ENCODE measurements at places on chromosomes 16 and 17.

GRCh38 chr16:56851671-56852400 lies 13.2 kb upstream of the SLC12A3 start:
- DNase-seq, result no peak

GRCh38 chr16:75248142-75248535 lies 3.3 kb downstream of the BCAR1 start:
- DNase-seq, result no peak

- no peak for DNase-seq
These were observed 965.9 kb upstream of the EEF2KMT start for GRCh38 chr16:6063526-6063925.

DNA sequence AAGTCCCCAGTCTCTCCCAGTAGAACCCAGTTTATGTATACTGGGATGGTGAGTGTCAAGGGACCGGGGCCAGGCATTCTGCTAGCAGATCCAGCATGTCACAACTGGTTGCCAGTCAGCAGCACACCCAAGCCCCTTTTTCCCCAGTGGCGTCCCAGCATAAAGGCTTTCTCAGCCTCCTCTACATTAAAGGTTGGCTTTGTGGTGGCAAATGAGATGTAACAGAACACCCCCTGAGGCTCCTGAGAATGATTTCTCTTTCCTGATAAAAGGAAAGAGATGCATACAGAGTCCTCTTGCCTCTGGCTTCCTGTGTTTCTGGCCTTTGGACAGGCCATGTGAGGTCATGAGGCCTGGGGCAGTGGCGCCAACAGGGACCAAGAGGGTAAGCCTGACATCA lies 27.9 kb downstream of the IRX6 start:
- no peak for DNase-seq

DNA sequence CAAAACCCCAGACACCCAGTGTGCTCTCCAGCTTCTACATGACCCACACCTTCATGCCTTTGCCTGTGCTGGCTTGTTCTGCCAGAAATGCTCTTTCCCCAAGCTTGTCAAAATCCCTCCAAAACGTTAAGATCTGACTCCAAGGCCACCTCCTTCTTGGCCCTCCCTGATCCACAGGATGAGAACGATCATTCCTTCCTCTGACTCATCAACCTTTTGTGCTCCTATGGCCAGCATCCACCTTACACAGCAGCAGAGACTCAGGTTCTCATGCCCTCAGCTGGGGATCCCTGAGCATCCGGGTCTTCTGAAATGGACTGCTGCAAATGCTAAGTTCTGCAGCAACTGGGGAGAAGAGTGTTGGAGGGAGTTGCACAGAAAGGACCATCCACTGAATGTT lies 2.9 kb downstream of the ZBTB4 start:
- no peak for DNase-seq

GRCh38 chr16:86740298-86740697 lies 161.9 kb downstream of the FOXL1 start:
- DNase-seq, result no peak

- DNase-seq, result no peak
These were observed 6.5 kb upstream of the ABR start for GRCh38 chr17:1186214-1186820.

- no peak for DNase-seq
These were observed 575.9 kb downstream of the WWOX start for GRCh38 chr16:78675312-78675711.

- no peak for DNase-seq
These were observed 15.3 kb upstream of the PSMD7 start for GRCh38 chr16:74281300-74281699.

DNA sequence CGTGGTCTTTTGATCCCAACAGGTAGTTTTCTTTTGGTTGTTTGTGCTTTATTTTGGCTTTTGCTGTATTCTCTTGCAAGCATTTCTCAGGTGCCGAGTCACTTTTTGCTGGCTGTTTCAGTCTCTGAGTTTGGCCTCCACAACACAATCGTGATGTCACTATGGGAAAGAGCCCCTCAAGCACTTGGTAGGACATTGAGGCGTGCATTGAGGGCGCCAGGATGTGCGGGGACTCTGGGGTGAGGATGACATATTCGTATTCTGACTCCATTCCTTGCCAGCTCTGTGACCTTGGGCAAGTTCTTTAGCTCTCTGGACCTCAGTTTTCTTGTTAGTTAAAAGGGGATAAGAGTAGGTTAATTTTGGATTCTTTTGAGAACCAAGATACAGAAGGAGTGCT lies 13.0 kb downstream of the KSR1 start:
- DNase-seq, result no peak

DNA sequence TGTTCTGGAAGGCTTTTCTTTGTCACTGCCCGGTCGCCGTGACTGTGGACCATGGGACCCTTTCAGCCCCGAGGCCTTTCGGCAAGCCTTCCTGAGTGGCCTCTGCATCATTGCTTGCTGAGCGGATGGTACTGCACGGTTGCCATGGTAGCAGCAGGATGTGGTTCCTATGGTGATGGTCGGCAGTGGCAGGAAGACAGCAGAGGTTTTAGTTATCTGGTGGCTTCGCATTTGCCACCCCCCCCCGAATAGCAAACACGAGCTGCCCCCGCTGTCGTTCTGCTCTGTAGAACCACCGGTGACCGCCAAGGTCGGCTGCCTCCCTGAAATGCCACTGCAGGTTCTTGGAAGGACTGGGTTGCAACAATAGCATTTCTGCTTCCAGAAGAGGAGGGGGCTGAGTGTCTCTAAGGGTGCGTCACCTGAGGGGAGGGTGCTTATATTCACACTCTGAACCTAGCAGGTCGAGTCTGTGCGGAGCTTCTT lies 76.6 kb downstream of the CMIP start:
- DNase-seq, result no peak

- no peak for DNase-seq
These were observed at the start of gene FOXL1 for GRCh38 chr16:86578061-86578599. FOXL1 (plus strand) TSS chr16:86578549; CDS start chr16:86578724, 175 bp downstream.

DNA sequence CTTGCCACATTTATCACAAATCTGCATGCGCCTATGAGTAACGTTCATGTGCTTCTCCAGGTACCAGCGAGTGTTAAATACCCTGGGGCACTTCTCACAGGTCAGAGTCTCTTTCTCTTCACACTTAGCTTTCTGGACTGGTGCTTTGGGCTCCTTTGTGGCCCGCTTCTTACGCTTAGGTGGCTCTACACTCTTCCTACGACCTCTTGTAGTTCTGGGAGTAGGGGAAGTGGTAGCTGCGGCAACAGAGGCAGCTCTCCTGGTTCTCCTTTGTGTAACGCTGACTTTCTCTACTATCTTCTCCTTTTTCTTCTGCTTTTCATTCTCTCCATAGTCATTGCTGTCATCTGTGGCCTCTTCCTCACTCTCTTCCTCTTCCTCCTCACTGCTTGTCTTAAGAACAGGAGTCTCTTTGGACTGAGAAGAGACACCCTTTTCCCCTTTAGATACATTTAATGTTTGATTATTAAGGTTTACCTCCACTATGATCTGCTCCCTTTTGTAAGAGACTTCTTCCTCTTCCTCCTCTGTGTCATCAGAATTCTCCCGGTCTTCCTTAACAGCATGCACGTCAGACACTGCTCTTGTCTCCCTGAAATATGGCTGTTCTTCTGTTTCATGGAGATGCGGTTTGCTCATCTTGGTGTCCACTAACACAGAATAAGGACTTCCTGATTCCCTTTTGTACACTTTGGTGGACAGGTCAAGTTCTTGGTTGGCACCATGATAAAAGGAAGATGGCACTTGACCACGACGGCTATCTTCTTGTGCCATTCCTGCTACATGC lies 45.0 kb downstream of the ZNF652 start:
- DNase-seq, result no peak

DNA sequence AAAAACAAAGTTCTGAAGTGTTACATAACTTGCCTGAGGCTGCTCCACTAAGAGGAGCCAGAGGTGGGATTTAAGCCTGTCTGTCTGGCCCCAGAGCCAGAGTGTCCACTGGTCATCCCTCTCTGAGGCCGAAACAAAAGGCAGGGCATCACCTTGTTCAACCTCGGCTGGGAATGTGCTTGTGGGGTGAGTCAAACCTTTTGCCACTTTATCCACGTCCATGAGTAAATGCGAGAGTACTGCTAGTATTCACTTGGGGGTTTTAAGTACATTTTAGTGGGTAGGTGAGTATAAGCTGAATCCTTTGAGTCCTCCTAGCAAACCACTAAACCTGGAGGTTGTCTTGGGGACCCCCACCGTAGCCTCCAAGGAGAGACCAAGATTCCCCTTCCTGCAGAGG lies 103.5 kb downstream of the STX8 start:
- DNase-seq, result no peak

DNA sequence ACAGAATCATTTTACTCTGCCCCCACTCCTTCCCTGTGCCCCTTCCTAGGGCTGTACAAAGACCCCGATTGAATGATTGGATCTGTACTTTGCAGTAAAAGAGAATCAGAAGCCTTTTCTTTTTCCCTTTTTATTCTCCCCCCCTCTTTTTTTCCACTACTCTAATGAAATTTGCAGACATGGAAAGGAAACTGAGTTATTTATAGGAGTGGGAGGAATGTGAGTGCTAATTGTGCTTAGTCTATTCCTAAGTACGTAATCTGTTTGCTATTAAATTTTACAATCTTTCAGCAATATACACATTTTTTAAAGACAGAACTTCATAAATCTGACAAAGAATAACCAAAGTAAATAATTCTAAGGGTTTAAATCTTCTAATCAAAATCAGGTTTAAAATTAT lies 314.3 kb downstream of the MAP2K6 start:
- no peak for DNase-seq

GRCh38 chr16:104928-105327 lies 26.9 kb downstream of the MPG start:
- no peak for DNase-seq

DNA sequence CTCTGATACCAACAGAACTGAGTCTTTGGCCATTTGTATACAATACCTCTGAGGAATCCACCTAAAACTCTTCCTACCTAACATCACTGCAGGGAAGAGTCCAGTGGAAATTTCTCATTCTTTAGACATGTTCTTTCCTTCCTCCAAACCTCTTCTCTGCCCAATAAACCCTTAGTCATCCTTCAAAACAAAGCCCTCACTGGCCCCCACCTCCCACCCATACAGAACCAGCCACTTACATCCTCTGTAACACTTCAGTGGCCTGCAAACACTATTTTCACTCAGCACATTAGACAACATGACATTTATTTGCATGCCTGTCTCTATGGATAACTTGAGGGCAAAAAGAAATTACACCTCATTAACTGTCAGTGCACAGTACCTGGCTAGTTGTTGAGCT lies 200.3 kb upstream of the NOG start:
- peak; percentile 51 for DNase-seq

GRCh38 chr17:73481676-73482075 lies 162.6 kb downstream of the SDK2 start:
- DNase-seq, result no peak

- no peak for DNase-seq
These were observed 366.1 kb downstream of the XYLT1 start for GRCh38 chr16:17104654-17105053.

GRCh38 chr17:53560953-53561352 lies 261.8 kb upstream of the KIF2B start:
- no peak for DNase-seq

DNA sequence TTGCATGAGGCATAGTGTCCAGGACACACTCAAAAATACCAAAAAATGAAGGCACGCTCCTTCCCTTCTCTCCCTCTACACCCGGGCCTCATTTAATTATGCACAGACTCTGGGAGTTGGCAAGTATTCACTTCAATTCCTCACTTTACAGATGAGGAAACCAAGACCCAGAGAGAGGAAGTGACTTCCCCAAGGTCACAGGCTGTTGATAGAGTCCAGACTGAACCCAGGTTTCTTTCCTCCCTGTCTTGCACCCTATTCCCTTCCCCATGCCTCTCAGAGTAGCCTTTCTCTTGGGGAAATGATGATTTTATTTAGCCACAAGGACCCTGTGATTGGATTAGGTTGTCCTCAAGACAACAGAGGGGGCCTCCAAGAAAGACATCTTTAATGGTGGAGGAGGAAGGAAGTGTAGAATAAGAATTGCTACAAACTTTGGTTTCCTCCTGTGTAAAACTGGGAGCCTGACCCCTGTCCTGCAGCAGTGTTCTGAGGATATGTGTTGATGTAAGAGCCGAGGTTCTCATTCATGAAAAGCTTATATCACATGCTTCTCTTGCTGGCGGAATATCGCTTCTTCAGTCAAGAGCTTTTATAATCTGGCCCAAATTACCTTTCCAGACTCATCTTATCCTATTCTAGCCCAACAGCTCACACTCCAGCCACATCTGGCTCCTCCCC lies 48.8 kb upstream of the SIAH1 start:
- no peak for DNase-seq

DNA sequence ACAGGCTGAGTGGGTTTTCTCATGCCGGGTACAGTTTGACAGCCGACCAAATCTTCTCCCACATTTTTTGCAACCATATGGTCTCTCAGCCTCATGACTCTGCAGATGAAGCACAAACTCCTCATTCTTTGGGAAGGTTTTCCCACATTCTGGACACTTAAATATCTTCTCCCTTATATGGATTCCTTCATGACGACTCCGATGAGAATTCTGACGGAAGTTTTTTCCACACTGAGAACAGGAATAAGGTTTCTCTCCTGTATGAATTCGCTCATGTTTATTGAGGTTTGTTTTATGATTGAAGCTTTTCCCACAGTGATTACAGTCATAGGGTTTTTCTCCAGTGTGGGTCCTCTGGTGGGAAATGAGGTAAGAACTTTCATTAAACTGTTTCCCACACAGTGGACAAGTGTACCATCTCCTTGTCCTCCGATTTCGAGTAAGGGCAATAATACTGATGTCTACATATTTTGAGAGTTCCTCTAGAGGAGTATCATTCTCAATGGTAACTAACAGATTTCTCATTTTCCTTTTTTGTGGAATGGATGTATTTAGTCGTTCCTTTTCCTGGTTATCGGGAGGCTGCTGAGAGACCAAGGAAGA lies 10.9 kb downstream of the ZNF200 start:
- DNase-seq, result no peak

DNA sequence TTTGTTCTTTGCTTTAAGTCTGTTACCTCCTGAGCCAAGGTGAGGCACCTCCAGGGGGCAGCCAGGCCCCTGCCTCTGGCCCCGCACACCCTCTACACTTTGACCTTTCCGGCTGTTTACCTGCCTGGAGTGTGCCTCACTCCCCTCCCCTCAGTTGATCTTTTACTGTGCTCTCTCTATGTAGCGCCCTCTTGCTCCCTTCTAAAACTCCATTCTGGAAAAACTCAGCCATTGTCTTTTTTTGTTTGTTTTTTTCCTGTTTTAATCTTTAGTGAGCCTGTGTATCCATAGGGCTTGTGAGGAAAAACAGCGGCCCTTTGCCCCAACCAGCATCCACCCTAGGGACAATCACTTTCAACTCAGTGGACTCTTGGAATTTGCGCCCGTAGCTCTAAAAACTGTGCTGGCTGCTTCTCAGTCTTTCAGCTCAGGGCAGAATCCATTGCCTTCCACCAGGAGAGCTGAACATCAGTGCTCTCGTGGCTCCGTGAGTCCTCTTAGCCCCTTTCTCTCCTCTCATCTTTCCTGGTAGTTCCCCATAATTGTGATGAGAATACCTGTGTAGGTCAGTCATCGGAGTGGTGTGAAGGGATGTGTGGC lies 4.3 kb downstream of the AMDHD2 start:
- DNase-seq, result no peak

GRCh38 chr16:47884116-47884725 lies 271.6 kb downstream of the ABCC12 start:
- no peak for DNase-seq

Measured in NCI-H1048 (cell line).